ENCODE measurements at places on chromosomes 5 and 9. TPM values are rescaled to one million over a fixed set of nuclear protein-coding genes. Genes with fewer than 3 reads are reported as not detected.

FRRS1L gene
- polyA plus RNA-seq: 0.85 TPM

ATP6V0E1 gene
- polyA plus RNA-seq: 170 TPM

PCBD2 gene
- polyA plus RNA-seq: 16.1 TPM

SHISAL2B gene
- 0.18 TPM for polyA plus RNA-seq

AK1 gene
- 11.6 TPM for polyA plus RNA-seq

ADAMTS13 gene
- 16.8 TPM for polyA plus RNA-seq

CCL21 gene
- 24.6 TPM for polyA plus RNA-seq

SLC34A3 gene
- polyA plus RNA-seq: 30.3 TPM

GIN1 gene
- polyA plus RNA-seq: 2.7 TPM

CHSY3 gene
- 0.33 TPM for polyA plus RNA-seq

LECT2 gene
- polyA plus RNA-seq: not detected

ZNF346 gene
- 4.3 TPM for polyA plus RNA-seq

BSPRY gene
- 4.8 TPM for polyA plus RNA-seq

PCDHGA4 gene
- polyA plus RNA-seq: not detected

CAVIN4 gene
- polyA plus RNA-seq: not detected

SLC6A18 gene
- polyA plus RNA-seq: not detected

PCDHB5 gene
- polyA plus RNA-seq: 0.99 TPM

SHOC1 gene
- 0.04 TPM for polyA plus RNA-seq

DUSP1 gene
- 65.4 TPM for polyA plus RNA-seq

SLC45A2 gene
- not detected for polyA plus RNA-seq

SPINK7 gene
- polyA plus RNA-seq: not detected

BRD8 gene
- 28.0 TPM for polyA plus RNA-seq

CDH18 gene
- not detected for polyA plus RNA-seq

RNF183 gene
- not detected for polyA plus RNA-seq

NSA2 gene
- 177 TPM for polyA plus RNA-seq

CDX1 gene
- 308 TPM for polyA plus RNA-seq

CARD6 gene
- 8.8 TPM for polyA plus RNA-seq

LCN1 gene
- not detected for polyA plus RNA-seq

TBC1D2 gene
- polyA plus RNA-seq: 42.0 TPM

NR6A1 gene
- 5.0 TPM for polyA plus RNA-seq

CYLC2 gene
- polyA plus RNA-seq: not detected

EFNA5 gene
- 3.5 TPM for polyA plus RNA-seq

C9 gene
- polyA plus RNA-seq: 0.06 TPM

IL7R gene
- 8.0 TPM for polyA plus RNA-seq

TNFSF15 gene
- 0.79 TPM for polyA plus RNA-seq

GNPDA1 gene
- polyA plus RNA-seq: 20.6 TPM

CYSTM1 gene
- 884 TPM for polyA plus RNA-seq

SV2C gene
- polyA plus RNA-seq: not detected

GLRA1 gene
- polyA plus RNA-seq: not detected

ANKRD20A1 gene
- 1.3 TPM for polyA plus RNA-seq

HAVCR2 gene
- polyA plus RNA-seq: 3.0 TPM

TMEM171 gene
- polyA plus RNA-seq: 5.1 TPM

DRD1 gene
- not detected for polyA plus RNA-seq

PCDHB10 gene
- 1.1 TPM for polyA plus RNA-seq

ATG12 gene
- polyA plus RNA-seq: 30.9 TPM

C5 gene
- polyA plus RNA-seq: 6.2 TPM

NOXA1 gene
- 8.0 TPM for polyA plus RNA-seq

SEMA4D gene
- 29.7 TPM for polyA plus RNA-seq

IFNA21 gene
- polyA plus RNA-seq: not detected

LCN9 gene
- polyA plus RNA-seq: not detected

CYFIP2 gene
- 9.7 TPM for polyA plus RNA-seq

CDH10 gene
- 0.32 TPM for polyA plus RNA-seq

ADAMTSL2 gene
- 0.27 TPM for polyA plus RNA-seq

AGGF1 gene
- 10.8 TPM for polyA plus RNA-seq

PRR7 gene
- 1.1 TPM for polyA plus RNA-seq

IFNB1 gene
- polyA plus RNA-seq: not detected

PFDN1 gene
- 73.1 TPM for polyA plus RNA-seq

CYSRT1 gene
- 70.0 TPM for polyA plus RNA-seq

MYMK gene
- not detected for polyA plus RNA-seq

Data from small intestine (tissue), 16 donors.